ENCODE measurements at places on chromosomes 5 and 9. TPM values are rescaled to one million over a fixed set of nuclear protein-coding genes. Genes with fewer than 3 reads are reported as not detected.

- H3K27ac ChIP-seq: no peak overlapping the region
- DNase-seq: no peak
- H3K36me3 ChIP-seq: no peaks in the 10 kb centered on the region
Measured at GRCh38 chr5:72390836-72391235, 70.7 kb downstream of the PTCD2 start.

Gene RASGEF1C
- total RNA-seq: not detected

GRCh38 chr5:122267185-122267584 is 44.9 kb upstream of the SNCAIP start:
- no peaks in the 10 kb centered on the region for H3K27me3 ChIP-seq
- H3K4me3 ChIP-seq: no peak overlapping the region
- no peaks in the 10 kb centered on the region for H3K36me3 ChIP-seq
- no peaks in the 10 kb centered on the region for H3K4me1 ChIP-seq
- no peak overlapping the region for H3K27ac ChIP-seq

- no peak overlapping the region for H3K4me3 ChIP-seq
- no peak for DNase-seq
- H3K27me3 ChIP-seq: no peaks in the 10 kb centered on the region
- no peaks in the 10 kb centered on the region for H3K36me3 ChIP-seq
- H3K27ac ChIP-seq: no peak overlapping the region
- no peaks in the 10 kb centered on the region for H3K4me1 ChIP-seq
Measured at GRCh38 chr5:112077180-112077579, 320.2 kb upstream of the NREP start.
